Thymus (tissue), 14 donors: ENCODE measurements at places on chromosomes 7 and 10. TPM values are rescaled to one million over a fixed set of nuclear protein-coding genes. Genes with fewer than 3 reads are reported as not detected.

- no peak for DNase-seq
Measured at GRCh38 chr7:96040250-96040772, 268.0 kb downstream of the DYNC1I1 start.

GRCh38 chr7:746155-747061 is 19.3 kb upstream of the PRKAR1B start:
- DNase-seq: no peak

DNA sequence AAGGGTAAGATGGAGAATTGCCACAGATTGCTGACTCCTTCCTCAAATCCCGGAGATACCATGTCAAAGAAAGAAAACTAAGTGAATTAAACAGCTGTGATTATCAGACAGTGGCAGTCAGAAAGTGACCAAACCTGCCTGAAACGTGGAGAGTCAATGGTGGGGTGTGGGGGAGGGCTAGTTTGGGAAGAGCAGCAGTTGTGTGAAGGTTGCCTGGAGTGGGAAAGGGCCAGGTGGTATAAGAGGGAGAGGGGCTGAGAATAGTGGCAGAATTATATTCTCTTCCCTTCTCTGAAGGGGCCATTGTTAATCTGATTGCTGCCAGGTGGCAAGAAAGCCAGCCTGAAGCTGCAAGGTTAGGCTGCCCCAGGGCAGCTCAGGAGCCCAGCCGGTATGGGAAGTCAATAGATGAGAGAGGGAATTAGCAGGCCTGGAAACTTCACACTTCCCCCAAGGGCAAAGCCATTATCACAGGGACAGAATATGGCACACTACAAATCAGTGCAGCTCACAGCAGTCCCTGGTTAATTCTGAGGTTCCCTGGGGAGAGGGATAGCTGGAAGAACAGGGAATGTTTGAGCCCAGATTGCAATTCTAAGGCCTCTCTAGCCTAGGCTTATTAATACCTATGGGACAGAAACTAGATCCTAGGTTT is 83.9 kb upstream of the ITGB1 start:
- no peak for DNase-seq

GRCh38 chr10:102237711-102238252 is 3.5 kb downstream of the PITX3 start:
- no peak for DNase-seq

GRCh38 chr7:155222061-155222460 is 75.6 kb upstream of the INSIG1 start:
- DNase-seq: no peak

- DNase-seq: no peak
Measured at GRCh38 chr7:120033114-120033513, 239.9 kb upstream of the KCND2 start.

DNA sequence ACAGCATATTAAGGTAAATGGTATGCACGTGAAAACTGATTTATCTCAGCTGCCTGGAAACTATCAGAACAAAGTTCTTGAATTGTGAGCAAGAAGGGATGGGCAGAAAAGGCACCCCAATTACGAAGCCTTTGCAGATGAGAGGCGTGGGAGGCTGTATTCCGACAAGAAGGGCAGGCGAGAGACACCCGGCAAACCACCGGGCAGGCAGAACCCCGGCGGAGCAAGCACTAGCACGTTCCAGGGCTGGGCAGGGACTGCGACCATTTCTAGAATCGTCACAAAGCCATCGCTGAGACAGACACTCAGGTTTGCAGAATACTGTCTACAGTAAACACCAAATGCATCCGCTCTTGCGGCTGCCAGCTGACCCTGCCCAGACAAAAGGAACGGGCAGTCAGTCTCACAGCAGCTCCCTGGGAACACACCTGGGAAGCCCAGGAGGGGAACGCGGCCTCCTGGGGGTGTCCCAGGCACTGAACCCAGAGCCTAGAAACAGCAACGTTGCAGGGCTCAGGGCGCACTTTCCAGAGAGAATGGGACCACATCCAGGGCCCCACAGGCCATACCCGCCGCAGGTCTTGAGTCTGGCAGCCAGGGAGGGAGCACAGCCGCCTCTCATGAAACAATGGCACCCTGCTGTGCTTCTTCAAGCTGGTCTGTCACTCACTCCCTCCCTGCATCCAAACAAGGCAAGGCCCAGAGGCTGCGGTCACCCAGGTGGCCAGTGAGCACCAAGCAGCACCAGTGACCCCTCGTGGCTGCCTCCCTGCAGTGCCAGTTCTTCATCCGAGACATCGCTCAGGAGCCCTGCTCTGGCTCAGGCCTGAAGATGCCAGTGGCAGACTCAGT is 261.9 kb downstream of the PTPRN2 start:
- DNase-seq: no peak

DNA sequence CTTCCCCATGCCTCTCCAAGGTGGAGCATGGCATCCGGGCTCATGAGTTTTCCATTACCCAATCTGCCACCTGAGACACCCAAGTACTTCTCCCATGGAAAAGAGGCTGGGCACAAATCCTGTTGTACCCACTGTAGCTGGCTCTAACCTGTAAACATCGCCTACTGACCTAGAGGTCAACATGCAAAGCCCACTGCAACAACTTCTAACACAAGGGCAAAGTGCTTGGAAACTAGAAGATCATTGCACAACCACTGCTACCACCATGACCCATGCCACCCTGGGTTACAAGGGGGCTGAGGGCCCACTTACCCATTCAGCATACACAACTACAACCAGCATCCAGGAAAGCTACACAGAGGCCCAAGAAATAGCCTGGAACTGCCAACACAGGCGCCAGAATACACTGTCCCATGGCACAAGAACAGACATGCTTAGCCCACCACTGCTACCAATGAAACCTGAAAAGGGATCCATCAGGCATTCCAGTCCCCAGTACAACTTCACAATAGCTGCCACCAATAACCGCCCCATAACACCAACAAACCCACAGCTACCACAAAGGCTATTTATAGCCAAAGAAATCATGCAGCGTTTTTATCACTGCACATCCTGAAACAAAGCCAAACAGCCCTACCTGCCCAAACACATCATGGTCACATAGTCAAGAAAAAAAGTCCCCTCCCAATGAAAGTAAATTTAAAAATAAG is 63.4 kb downstream of the RNF32 start:
- no peak for DNase-seq

- DNase-seq: no peak
Measured at GRCh38 chr10:131980761-131981428, 828 bp downstream of the BNIP3 start.

DNA sequence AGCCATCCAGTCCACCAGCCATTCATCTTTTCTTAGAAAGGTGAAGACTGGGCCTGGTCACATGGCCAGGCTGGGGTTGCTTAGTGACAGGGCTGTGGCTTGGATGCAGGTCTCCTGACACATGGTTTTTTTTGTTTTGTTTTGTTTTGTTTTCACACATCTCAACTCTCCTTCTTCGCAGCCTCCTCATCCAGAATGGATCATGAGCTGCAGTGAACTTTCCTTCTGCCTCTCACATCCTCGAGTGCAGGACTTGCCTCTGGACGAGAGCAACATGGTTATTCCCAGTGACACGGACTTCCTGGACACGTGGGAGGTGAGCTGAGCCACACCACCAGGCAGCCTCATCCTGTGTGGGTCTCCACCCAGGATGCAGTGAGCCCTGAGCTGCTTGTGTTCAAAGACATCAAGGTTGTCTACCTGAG is 9.5 kb downstream of the AKR1E2 start:
- no peak for DNase-seq

DNA sequence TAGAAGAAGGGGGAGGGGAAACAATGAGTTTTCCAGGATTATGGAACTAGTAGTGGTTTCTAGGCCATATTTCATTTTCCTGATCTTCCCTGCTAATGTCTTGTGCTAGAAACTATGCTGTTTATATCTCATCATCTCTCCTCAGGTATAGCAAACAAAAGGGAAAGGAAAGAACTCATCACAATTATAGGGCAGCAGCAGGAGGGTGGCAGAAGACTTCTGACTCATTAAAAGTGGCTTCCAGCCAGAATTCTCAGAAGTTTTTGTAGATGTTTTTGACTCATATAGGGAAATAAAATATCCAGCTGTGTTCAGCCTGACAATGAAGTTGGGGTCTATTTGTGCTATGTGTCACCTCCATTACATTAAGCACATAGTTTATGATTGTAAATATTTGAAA is 6.5 kb downstream of the AHR start:
- DNase-seq: peak; percentile 9

- no peak for DNase-seq
Measured at GRCh38 chr10:58457761-58458616, 54.7 kb upstream of the BICC1 start.

DNA sequence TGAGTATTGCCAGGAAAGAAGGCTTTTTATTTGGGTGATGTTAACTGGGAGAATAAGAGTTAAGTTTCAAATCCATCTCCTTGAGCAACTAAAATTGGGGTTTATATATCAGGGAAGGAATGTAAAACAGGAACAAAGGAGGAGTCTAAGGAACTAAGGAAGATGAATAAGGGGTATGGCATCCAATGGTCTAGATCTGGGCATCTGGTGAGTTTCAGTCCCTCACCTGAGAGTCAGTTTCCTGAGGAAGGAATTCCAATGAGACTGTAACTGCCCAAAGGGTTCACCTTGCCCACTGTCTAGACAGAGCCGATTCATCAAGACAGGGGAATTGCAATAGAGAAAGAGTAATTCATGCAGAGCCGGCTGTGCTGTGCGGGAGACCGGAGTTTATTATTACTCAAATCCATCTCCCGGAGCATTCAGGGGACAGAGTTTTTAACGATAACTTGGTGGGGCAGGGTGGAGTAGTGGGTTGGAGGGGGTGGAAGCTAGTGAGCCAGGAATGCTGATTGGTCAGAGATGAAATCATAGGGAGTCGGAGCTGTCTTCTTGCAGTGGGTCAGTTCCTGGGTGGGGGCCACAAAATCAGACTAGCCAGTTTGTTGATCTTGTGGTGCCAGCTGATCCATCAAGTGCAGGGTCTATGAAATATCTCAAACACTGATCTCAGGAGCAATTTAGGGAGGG is 188.3 kb upstream of the STK17A start:
- no peak for DNase-seq

GRCh38 chr10:123102673-123103072 is 33.1 kb upstream of the HMX3 start:
- DNase-seq: no peak

The TMEM229A gene
- total RNA-seq: not detected

The PNLIP gene
- total RNA-seq: 0.09 TPM

The SLC16A9 gene
- 1.6 TPM for total RNA-seq

The TMEM270 gene
- 0.09 TPM for total RNA-seq

The HOXA2 gene
- total RNA-seq: 1.5 TPM

The CLDN12 gene
- 8.1 TPM for total RNA-seq

The NEUROD6 gene
- total RNA-seq: not detected

The SEMA3C gene
- total RNA-seq: 5.6 TPM
